Naive thymus-derived CD8-positive, alpha-beta T cell (primary cell): ENCODE measurements at places on chromosomes 5 and 9.

DNA sequence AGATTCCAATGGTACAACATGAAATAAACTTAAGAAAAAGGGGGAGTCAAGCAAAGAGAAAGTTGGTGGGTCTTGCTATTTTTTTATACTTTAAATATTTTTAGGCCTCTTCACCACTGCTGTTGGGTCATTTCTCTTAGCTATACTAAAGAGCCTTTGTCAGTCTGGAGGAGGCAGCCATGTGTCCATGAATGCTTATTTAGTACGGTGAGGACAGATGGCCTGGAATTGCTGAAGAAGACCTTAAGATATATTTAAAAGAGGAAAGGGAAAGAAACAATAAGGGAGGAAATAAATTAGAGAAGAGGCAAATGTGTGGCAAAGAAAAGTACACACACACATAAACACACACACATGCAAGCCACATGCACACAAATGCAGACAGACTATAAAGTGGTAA lies 560.5 kb upstream of the MEF2C start:
- DNase-seq: no peak

GRCh38 chr5:33227247-33227646 lies 213.5 kb upstream of the TARS1 start:
- DNase-seq: no peak

- no peak for DNase-seq
These were observed 72.7 kb upstream of the IER5L start for GRCh38 chr9:129250786-129251185.

GRCh38 chr9:137452761-137453642 lies 6.1 kb downstream of the NSMF start:
- DNase-seq: no peak

DNA sequence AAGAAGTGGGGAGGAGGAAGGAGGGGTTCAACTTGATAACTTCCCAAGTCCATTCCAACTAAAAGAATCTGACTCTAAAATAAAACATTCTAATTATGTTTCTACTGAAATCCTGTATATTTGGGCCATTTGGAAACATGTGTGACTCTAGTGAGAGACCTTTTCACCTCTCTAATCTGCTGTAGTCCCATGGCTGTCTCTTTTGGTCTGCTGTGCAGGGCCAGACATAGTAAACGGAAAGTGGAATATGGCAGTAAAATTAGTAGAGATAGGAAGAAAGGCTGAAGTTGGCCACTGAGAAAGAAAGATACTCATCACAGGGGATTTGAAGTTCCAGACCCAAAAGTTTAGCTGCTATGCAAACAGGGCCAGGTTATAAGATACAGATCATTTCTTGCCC lies 15.9 kb downstream of the RFX3 start:
- no peak for DNase-seq

DNA sequence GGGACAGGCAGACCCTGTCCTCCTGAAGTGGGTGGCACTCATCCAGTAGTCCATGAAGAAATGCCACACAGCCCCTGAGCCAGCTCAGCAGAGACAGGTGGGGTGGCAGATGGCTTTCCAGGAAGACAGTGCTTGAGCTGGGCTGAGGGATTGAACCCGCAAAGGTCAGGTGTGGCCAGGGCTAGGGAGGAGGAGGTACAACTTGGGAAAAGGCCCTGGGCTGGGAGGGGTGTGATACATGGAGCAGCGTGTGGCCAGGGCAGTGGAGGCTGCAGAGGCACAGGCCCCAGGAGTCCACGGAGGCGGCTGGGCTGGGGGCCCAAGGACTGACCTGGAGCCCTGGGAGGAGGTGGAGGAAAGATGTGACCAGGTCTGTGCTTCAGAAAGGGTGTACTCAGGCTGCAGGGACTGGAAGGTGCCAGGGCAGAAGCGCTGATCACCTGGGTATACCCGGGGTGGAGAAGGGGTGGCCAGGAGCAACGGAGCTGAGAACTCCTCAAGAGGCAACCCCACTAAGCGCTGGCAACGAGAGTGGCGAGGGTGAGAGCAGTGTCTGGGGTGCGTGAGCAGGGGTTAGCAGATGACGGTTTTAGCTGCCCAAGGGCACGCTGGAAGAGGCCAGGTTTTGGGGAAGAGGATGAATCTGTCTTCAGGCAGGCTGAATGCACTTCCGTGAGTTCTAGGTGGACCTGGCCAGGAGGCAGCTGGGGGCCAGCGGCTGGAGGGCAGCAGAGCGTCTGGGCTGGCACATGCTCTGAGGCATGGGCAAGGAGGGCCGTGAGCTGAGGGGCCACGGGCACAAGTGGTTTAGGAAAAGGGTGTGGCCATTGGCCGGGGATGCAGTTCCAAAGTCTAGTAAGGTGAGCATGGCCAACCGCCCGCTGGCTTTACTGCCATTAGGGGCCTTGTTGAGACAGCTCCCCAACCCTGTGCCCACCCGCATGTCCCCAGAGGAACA lies 3.9 kb upstream of the RABL6 start:
- DNase-seq: no peak

- no peak for DNase-seq
These were observed 175.5 kb upstream of the SV2C start for GRCh38 chr5:75907651-75908050.

- no peak for DNase-seq
These were observed 63.0 kb downstream of the NR6A1 start for GRCh38 chr9:124708074-124708473.

DNA sequence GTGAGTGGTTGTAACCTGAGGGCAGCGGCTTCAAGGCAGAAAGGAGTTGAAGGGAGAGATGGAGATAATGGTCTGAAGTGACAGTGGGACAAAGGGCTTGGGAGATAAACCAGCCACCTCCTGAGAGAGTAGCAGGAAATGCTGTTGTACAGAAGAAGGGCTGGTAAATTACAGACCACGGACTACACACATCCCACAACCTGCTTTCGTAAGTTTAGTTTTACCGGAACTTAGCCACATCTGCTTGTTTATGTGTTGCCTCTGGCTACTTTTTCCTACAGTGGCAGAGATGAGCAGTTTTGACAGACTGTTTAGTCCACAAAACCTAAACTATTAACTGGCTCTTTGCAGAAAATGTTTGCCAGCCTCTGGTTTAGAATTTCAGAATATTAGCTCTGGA lies 269.5 kb downstream of the ARHGEF28 start:
- DNase-seq: peak; percentile 36

- DNase-seq: no peak
These were observed 21.4 kb downstream of the FREM1 start for GRCh38 chr9:14888875-14889274.

DNA sequence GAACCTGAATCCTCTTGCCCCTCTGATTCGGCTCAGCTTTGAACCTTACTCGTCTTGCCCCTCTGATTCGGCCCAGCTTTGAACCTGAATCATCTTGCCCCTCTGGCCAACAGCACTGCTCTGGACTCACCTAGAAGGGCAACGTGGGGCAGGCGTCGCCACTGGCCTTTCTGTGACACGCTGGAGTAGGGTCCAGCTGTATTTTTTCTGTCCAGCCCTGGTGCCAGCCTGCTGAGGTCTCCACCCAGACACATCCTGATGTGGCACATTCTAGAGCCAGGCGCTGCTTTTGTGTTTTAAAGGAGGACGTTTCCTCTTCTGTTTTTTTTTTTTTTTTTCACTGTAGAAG lies 15.2 kb upstream of the CPEB4 start:
- DNase-seq: no peak

GRCh38 chr9:129175825-129176633 lies 2.0 kb downstream of the IER5L start:
- peak; percentile 58 for DNase-seq

DNA sequence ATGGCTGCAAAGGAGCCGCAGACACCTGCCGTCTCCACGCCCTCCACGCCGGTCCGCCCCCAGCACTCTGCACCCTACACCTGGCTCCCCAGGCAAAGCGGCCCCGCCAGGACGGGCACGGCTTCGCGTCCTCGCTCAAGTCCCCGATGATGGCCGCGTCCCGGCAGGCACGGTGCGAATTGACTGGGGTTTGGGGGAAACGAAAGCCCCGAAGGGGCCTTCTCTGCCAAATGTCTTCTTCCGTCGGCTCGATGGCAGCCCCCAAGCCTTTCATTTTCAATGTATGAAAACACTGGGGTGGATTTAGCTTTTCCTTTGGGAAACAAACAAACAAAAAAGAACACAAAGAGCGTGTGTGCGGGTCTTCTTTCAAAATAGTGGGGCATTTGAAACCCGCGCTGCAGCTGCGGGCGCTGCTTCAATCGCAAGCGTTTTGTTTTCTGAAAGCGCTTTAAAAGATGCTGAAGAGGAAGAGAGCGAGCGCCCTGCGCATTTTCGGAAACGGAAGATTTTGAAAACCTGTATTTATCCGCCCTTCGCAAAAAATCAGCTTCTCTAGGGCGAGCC lies 160.0 kb downstream of the RMI1 start:
- DNase-seq: peak; percentile 12

DNA sequence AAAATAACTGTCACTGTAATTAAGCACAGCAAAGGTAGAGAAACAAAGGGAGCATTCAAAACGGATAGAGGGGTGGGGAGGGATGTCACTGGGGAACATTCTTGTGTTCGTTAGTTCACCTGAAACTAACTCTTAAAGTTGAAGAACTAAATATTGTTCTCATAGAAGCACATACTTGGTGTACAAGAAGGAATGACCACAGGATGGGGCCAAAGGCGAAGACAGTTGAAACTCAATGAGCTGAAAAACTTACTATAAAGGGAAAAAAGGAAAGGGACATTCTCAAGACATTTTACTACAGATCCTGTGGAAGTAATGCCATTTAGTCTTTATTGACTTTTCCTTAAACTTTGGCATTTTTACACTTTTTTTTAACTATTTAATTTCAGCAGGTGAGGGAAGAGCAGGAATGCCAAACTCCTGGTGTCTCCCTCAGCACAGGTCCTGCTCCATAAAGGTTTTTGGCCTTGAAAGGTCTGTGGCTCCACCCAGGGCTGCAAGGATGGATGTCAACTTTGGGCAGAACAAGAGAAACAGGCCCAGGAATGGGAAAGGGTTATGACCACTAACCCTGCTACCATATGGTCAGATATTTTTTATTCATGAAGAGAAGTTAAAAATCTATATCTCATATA lies 197.6 kb upstream of the RASA1 start:
- DNase-seq: no peak

DNA sequence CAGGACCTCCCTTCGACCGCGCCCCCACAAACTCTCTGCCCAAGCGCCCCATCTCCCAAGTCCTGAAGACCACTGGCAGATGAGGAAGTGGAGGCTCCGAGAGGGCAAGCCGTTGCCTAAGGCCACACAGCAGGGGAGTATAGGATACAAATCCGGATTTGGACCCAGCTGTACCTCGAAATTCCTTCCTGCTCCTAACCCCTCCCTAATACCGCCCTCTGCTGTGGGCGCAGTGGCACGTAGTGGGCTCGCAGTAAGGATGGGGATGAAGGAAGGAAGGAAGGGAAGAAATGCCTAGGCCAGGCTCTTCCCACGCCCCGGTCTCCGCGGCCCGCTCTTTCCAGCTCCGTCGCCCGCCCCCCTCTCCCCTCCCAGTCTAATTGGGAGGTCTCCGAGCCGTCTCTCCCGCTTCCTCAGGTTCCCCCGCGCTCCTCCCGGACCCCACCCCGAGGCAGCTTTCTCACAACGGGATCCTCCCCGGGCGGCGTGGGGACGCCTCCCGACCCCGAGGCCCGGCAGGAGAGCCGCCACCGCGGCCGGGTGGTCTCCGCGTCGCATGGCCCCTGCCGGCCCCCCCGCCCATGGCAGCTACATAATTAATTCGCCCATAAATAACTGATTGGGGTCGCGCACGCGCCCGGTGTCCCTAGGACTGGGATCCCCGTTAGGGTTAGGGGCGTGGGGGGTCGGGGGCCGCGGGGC lies 138.9 kb downstream of the C9orf50 start:
- no peak for DNase-seq

DNA sequence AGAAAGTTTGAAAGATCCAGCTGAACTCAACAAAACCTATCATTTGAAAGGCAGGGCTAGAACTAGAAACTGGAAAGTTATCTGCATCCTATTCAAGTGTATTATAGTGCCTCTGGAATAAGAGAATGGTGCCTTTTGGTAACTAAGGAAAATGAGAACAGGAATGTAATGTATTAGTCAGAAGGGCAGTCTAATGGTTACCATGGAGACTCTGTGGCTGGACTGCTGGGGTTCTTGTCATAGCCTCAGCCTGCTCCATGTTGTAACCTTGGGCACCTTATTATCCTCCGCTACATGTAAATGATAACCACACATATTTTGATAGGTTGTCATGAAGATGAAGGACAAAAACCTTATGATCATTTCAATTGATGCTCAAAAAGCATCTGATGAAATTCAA lies 24.6 kb upstream of the IFNB1 start:
- no peak for DNase-seq

DNA sequence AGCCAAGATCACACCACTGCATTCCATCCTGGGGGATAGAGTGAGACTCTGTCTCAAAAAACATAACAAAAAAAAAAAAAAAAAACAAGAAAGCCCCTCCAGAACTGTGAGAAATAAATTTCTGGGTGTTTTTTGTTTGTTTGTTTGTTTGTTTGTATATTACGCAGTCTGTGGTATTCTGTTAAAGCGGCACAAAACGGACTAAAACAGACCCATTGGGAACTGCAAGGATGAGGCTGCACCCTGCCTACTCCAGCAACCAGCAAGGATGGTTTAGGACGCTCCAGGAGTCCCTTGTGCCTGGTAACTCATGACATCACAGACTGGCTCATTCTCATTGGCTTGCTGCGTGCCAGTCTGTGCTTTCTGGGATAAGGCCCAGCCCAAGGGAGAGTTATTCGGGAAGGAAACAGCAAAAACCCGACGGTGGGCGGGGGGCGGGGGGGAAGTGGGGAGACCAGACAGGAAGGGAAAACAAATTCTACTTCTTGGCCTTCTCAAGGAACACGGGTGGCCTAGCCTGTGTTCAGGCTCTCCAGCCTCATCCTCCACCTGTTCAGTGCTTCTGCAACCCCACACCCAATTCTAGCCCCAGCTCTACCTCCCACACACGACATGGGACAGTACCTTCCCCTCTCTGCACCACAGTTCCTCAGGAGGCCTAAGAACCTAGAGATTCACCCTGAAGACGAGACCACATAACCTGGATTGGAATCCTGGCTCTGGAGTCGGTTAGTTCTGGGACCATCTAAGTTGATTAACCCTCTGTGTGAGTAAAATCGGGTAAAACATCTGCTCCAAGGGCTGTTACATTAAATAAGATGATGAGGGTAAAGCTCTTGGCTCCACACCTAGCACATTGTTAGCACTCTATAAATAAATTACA lies 2.8 kb downstream of the CD74 start:
- no peak for DNase-seq

DNA sequence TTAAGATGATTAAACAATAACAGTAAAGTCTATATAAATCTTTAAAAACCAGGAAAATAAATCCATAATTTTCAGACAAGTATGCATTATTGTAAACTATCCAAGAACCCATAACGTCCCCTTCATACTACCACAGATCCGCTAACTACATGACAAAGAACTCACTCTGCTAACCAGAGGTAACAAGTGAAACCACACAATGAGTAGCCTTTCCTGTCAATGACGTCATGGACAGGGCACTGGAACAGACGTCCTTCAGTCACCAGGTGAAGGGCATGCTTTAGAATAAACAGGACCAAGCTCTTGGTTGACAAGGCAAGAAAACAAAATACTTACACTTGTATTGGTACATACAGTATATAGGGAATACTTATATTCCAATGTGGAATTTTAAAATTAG lies 45.2 kb downstream of the RNF130 start:
- DNase-seq: no peak
